ENCODE measurements at places on chromosomes 3 and 15.

GRCh38 chr3:127101411-127102187 lies 91.3 kb upstream of the PRR23E start:
- no peak for DNase-seq

DNA sequence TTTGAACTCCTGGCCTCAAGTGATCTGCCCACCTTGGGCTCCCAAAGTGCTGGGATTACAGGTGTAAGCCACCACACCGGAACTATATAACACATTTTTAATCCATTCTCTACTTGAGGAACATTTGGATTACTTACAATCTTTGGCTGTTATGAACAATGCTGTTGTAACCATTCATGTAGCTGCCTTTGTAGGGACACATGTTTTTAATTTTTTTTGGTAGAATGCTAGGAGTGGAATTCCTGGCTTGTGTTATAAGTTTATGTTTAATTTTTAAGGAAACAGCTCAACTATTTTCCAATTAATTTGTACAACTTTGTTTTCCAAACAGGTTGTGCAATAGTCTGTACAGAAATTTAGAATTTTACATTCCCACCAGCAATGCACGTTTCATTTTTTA lies 51.7 kb downstream of the GPR149 start:
- no peak for DNase-seq

- no peak for DNase-seq
Observed at GRCh38 chr15:25789616-25789999, 73.5 kb downstream of the ATP10A start.

DNA sequence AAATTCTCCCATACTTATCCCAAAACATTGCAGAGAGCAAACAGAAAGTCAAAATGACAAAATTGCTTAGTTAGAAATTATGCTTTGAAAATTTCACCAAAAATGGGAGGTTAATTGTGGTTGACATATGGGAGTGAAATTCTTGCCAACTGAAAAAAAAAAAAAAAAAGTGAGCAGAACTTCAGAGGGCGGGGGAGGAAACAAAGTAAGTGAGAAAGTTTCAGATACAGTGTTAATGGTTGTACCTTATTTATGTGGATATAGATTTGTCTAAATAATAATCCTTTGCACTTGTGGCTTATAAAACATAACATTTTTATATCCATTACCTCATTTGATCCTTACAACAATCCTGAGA lies 91.5 kb upstream of the RAP2B start:
- DNase-seq, result no peak

DNA sequence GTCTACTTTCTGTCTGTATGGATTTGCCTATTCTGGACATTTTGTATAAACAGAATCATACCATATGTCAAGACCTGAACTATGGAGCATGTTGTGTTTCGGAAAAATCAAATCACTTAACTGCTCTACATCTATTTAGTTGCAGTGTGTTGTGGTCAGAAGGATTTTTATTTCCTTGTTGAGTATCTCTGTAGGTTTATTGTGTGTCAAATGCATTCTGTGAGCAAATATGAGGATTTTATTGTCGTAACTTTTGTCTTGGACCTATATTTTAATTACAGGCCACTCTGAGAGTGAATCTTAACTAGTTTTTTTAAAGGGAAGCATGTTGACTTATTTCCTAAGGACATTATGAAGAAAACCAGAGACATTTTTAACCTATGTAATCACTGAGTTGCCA lies 84.6 kb upstream of the MYZAP start:
- DNase-seq, result no peak

GRCh38 chr3:17110660-17111396 lies 226.1 kb downstream of the PLCL2 start:
- no peak for DNase-seq

DNA sequence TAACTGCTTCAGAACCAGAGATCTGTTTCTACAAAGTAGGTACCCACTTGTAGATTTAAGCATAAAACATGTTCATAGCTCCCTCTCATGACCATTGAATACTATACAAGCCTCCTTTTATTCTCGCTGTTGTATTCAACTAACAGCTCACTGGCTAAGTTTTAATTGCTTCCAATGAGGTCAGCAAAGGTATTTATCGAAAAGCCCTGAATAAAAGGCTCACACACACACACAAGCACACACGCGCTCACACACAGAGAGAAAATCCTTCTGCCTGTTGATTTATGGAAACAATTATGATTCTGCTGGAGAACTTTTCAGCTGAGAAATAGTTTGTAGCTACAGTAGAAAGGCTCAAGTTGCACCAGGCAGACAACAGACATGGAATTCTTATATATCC lies at the start of gene FGF7:
FGF7 (plus strand) TSS at position 222 of the 400 bp plus-strand sequence. CDS start 1,056 bp downstream, outside the sequence.
- DNase-seq, result no peak

GRCh38 chr3:105369500-105370371 lies 3.0 kb downstream of the ALCAM start:
- DNase-seq, result no peak

DNA sequence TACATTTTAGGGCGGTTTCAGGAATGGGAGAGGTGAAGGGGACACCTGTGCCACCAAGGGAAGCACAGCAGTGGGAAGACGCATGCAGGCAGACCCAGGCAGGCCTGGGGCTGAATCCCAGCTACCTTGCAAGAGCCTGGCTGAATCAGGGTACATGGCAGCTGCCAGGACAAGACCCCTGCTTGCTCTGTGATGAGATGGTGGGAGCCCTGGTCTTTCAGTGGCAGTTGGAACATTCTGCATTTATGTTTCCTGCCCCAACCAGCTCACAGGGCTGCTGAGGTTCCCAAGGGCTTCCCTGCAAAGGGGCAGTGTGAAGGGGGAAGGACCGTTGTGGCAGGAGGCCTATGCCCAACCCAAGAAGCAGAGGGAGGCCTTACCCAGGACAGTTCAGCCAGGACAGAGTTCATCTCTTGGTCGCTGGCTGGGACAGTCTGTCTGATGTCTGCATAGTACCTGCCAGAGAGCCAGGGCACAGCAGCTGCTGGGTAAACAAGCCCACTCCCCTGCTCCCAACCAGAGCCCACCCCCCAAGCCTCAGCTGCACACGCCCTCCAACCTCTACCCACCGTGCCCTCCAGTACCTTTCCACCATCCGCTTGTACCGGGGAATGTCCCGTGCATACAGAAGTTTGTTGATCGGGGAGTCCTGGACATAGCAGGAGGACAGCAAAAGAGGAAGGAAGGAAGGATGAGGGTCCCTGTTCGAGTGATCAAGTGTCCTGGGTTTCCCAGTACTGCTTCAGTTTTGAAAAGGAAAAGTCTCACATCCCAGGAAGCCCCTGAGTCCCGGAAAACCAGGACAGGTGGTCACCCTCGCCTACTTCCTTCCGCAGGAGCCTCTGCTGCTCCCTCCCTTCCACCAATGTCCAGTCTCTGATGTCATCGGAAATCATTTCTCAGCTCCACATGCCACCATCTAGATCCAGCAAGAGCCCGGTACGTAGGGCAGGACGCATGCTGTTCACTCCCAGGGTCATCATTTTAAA lies 23.1 kb downstream of the PLXNB1 start:
- no peak for DNase-seq

- no peak for DNase-seq
Observed at GRCh38 chr3:113441051-113441770, at the start of gene CFAP44. TSS of gene CFAP44 (minus strand) at chr3:113441493. CDS start at chr3:113433664, 7,829 bp downstream.

Data from iPS DF 19.7 (cell line).